ENCODE measurements at places on chromosomes 2 and 18.
A peak's percentile ranks its signal among the peaks of the same experiment; 100 is the strongest.

DNA sequence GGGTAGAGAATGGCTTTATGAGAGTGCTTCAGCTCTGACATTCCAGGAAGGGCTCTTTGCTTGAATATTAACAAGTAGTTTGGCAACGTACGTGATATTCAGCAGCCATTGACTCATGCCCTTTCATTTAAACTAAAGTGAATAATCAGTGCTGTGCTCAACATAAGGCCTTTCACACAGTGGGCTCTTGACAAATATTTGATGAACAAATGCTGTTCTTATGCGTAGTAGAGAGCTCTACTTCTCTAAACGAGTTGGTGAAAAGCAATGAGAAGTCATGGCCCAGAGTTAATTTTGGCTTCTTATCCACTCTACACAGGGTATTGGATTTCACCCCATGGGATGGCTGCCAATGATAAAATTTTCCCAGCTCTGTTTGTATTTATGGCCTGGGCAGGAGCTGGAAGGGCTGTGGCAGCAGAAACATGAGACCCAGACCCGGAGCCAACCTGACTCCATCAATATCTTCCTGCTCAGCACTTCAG lies 338.9 kb downstream of the CCDC85A start:
- no peak for DNase-seq

- no peak for DNase-seq
These were observed 5.3 kb upstream of the PLCL1 start for GRCh38 chr2:197799068-197799467.

DNA sequence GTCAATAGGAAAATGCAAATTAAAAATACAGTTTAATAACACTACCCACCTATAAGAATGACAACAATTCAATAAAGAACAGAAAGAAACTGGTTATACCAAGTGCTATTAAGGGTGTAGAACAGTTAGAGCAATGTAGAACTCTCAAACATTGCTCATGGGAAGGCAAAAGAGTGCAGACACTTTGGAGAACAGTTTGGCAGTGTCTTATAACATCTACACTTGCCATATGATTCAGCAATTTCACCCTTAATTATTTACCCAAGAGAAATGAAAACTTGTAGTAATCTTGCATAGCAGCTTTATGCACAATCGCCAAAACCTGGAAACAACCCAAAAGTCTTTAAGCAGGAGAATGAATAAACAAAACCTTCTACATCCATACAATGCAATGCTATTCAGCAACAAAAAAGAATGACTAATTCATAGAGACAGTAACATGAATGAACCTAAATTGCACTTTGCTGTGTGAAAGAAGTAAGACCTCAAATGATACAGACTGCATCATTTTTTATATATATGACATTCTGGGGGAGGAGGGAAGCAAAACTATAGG lies 455.2 kb downstream of the THSD7B start:
- no peak for DNase-seq

GRCh38 chr2:143807192-143807591 lies 678.0 kb downstream of the ARHGAP15 start:
- no peak for DNase-seq

DNA sequence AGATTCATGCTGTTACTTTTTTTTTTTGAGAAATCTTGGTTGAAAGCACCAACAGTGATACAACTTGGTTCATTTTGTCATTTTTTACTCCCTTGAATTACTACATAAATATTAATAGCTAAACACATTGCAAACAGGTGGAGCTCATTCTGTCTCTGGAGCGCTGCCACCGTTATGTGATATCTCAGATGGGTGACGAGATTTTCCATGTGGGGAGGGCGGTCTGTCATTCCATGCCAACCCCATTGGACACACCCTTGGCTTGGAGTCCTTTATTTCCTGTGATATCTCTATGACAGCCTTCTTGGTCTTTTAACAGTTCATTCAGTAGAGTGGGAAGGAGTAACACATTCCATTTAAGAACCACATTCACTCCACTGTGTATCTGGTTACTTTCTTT lies 794.8 kb downstream of the SATB2 start:
- DNase-seq: no peak

DNA sequence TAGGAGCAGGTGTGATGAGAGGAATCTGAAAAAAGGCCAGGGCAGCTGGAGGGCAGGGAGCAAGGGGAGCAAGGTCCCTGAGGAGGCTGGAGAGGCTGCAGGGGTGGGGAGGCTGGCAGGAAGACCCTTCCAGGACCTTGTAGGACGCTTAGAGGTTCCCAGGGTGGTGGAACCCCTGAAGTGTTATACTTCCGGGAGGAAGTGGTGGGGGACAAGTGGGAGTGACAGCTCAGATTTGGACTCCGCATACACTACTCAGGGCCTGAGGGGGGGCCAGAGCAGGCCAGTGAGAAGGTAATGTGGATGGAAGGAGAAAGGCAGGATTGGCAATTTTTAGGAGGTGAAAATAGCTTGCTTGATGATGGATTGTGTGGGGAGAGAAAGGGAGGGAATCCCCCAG lies 1.9 kb upstream of the NCAPH start:
- no peak for DNase-seq

- peak; percentile 77 for DNase-seq
These were observed 53.6 kb upstream of the EML6 start for GRCh38 chr2:54669677-54670484.

GRCh38 chr2:235889302-235889630 lies 278.9 kb downstream of the GBX2 start:
- no peak for DNase-seq

GRCh38 chr2:43131051-43131889 lies 95.1 kb downstream of the ZFP36L2 start:
- DNase-seq: peak; percentile 99

GRCh38 chr18:22363867-22364463 lies 53.8 kb downstream of the CTAGE1 start:
- DNase-seq: no peak

DNA sequence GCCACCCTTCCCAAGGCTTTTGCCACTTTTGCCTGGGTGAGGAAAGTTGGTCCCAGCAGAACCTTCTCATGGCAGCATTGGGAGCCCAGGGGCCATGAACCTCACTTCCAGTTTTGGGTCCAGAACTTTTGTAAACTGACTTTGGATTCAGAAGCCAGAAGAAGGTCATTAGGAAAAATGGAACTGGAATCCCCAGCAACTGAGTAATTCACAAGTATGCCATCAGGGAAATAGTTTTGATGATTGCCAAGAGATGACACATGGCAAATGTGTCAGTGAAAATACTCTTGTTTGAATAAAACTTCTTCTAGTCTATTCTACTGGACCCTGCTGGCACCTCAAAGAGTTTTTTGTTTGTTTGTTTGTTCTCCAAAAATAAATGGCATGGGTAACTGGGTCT lies 203.7 kb downstream of the SETBP1 start:
- no peak for DNase-seq

- no peak for DNase-seq
These were observed 15.0 kb upstream of the ACMSD start for GRCh38 chr2:134823431-134823830.

- DNase-seq: no peak
These were observed 17.0 kb upstream of the ATL2 start for GRCh38 chr2:38394041-38394440.

DNA sequence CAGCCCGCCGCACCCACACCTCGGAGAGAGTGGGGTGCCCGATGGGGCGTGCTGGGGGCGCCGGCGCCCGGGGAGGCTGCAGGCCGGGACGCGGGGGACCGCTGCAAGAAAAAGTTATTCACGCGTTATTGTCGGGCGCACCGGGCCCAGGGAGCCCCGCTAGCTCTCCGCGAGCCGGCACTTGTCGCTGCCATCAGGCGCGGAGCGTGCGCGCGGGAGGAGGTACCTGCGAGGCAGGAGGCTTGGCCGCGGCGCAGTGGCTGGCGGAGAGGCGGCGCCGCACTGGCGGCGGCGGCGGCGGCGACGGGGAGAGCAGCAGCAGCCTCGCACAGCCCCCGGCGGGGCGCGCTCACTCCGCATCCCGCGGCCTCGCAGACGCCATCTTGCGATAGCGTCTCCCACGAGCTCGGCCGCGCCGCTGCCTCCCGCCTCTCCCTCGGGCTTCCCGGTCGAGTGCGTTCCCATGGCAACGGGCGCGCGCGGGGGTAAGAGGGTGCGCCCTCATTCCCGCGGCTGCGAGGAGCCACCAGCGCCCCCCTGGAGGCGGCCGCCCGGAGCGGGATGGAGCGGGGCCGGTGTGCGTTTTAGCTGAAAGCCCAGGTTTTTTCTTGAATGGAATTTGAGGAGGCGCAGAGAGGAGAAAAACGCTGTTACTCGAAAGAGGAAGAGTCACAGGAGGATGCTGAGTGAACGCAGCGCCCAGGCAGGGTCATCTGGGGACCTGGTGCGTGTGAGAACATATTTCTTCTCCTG lies at the start of gene CHN1:
Gene CHN1 (minus strand): TSS at position 402 of the 753 bp plus-strand sequence. CDS start 469 bp downstream, outside the sequence.
- DNase-seq: no peak

- DNase-seq: no peak
These were observed 21.7 kb upstream of the THUMPD2 start for GRCh38 chr2:39800752-39801151.

- peak; percentile 22 for DNase-seq
These were observed 4.2 kb downstream of the ERMN start for GRCh38 chr2:157321466-157321865.

GRCh38 chr18:36593001-36593400 lies 235.8 kb downstream of the TPGS2 start:
- DNase-seq: no peak

DNA sequence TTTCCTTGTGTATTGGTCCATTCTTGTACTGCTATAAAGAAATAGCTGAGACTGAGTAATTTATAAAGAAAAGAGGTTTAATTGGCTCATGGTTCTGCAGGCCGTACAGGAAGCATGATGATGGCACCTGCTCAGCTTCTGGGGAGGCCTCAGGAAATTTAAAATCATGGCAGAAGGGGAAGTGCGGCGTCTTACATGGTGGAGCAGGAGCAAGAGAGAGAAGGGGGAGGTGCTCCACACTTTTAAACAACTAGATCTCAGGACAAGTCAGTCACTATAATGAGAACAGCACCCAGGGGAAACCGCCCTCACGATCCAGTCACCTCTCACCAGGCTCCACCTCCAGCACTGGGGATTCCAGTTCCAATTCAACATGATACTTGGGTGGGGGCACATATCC lies 54.3 kb downstream of the MSH2 start:
- DNase-seq: no peak
